T47D (cell line): ENCODE measurements at places on chromosomes 13 and 19.

DNA sequence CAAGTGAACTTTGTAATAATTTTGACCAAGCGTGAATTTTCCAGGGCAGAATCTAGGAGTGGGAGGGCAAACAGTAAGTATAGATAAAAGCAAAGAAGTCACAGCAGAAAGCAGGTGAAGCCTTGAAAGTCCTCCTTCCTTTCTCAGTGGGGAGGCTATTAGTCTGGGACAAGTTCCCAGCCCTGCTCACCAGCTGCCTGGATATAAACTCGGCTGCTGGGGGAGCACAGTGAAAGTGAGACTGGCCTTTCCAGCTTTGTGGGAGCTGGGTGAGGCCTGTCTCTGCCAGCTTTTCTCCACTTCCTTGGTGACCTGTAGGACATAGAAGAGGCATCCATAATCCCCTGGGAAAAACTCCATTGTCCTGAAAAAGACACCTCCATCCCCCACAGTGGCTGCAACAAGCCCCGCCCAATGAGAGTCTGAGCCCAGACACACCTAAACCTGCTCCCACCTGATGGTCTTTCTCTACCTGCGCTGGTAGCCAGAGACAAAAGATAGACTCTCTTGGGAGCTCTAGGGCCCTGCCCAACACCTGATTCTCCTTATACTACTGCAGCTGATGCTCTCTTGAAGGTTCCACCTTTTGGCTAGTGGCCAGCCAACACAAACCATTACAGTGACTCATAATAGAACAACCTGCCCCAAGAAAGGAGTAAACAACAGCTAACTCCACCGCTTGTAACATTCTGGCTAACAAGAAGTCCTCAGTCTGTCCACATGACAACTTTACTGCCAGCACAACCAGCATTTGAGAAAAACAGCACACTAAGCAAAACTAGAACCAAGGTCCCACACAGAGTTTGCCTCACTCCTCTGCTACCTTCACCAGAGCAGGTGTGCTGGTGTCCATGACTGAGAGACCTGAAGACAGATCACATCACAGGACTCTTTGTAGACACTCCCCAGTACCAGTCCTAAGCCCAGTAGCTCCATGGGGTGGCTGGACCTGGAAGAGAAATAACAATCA is 252.2 kb upstream of the SLITRK6 start:
- DNase-seq, result no peak

GRCh38 chr19:14086098-14086497 is 515 bp upstream of the C19orf67 start:
- no peak for DNase-seq

DNA sequence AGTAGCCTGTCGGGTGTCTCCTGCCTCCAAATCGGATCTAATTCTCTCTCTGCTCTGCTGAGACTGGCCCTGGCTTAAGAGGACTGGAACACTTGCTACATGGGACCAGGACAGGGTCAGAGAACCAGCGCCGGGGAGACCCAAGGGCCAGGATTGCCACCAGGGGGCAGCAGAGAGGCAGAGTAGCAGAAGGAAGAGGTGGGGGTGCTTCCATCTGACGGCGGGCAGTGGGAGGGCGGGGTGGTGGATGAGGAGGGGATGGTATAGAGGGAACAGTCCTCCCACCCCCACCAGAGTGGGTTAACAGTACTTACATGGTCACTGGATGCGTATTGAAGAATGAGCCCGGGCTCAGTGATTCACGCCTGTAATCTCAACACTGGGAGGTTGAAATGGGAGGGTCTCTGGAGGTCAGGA is 11.9 kb downstream of the SELENOW start:
- DNase-seq, result peak; percentile 67

- DNase-seq, result no peak
These were observed 919 bp upstream of the ADAMTS10 start for GRCh38 chr19:8611391-8611876.

- DNase-seq, result no peak
These were observed 25.0 kb downstream of the LRCH1 start for GRCh38 chr13:46577696-46578589.

GRCh38 chr13:94978516-94978915 is 266.2 kb upstream of the SOX21 start:
- no peak for DNase-seq

DNA sequence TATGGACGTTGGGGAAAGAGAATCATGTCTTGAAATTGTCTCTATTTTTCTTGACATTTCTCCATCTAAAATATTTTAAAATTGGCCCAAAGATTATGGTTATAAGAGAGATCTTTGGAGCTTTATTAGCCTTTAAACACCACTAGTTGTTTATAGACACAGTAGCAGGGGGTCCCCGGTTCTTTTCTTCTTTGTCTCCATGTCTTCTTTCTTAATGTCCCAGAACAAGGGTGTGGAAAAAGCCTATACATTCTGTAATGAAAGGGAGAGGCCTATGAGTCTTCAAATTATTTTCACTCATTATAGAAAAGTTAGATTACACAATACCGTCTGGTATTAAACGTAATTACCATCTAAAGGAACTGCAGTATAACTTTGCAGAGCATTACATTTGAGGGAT is 300.0 kb downstream of the NALCN start:
- no peak for DNase-seq

- DNase-seq, result peak; percentile 63
These were observed 21.4 kb downstream of the LCP1 start for GRCh38 chr13:46160471-46161066.
